NCI-H187 treated with DMSO at 0.1 percent for 48 hours (cell line): ENCODE measurements at places on chromosomes 5 and 9.
A peak's percentile ranks its signal among the peaks of the same experiment; 100 is the strongest.

DNA sequence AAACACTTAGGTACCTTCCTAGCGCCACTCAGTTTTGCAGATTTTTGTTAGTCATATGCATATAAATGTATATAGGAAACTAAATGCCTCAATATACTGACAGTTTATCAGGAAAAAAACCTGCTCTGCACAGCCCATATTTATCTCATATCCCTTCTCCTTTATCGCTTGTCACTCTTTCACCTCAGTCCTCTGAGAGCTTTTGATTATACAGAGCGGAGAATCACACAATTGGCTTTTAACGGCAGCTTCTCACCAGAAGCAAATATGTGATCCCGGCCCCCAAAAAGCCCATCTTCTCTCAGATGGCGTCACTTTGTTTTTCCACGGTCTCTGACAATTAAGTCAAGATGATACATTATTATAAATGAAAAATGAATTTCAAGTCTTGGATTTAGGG, 362.6 kb downstream of the DNAH5 start:
- no peak for DNase-seq

DNA sequence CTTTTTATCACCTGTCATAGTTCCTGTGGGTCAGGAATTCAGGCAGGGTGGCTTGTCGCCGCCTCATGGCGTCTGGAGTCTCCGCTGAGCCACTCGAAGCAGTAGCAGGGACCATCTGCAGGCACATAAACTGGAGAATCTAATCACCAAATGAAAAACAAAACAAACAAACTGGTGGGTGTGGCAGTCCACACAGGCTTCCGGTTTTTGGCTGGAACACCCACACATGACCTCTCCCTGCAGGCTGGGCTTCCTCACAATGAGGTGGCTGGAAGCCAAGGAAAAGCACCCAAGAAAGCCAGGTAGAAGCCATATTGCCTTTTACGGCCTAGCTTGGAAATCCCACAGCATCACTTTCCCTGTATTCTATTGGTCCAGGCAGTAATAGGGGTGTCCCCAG, 197.0 kb downstream of the SYK start:
- DNase-seq = no peak

GRCh38 chr5:55421074-55421529, 113.3 kb downstream of the MTREX start:
- no peak for DNase-seq

GRCh38 chr9:21830589-21830988, 28.2 kb downstream of the MTAP start:
- DNase-seq = no peak

DNA sequence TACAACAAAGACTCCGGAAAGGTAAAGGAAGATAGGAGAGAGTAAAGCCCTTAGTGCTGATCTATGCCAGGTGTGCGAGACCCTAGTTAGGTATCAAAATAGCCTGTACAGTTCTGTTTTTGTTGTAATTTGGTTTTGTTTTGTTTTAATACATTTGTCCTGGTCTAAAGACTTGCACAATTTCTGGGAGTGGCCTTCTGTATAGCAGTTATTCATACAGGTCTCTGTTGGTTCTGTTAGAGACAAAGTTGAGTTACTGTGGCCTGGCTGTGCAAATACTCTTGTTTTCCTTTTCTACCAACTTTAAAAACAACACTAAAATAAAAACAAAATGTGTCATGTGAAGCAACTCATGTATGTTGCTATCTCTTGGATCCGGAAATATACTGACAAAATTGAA, 163.6 kb downstream of the COMMD10 start:
- DNase-seq = no peak

DNA sequence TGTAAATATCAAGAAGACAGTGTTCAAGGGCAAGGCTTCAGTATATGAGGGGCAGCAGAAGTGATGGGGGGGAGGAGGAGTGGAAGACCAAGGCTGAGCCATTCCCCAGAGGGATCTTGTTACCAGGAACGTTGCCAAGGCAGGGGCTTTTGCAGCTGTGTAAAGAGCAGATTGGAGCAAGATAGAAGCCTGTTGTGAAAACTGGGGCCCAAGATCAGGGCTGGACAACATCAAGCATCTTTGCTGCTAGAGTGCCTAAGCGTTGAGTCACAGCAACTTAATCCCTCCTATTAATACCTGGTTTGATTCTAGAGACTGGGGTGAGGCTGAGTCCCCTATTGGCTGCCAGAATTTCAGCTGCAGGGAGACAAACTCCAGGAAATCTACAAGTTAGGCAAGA, 18.4 kb upstream of the ERCC6L2 start:
- DNase-seq = no peak

- no peak for DNase-seq
These were observed 30.4 kb upstream of the KLF9 start for GRCh38 chr9:70444904-70445303.

- DNase-seq = no peak
These were observed 392.5 kb downstream of the KDM4C start for GRCh38 chr9:7150153-7150890.

DNA sequence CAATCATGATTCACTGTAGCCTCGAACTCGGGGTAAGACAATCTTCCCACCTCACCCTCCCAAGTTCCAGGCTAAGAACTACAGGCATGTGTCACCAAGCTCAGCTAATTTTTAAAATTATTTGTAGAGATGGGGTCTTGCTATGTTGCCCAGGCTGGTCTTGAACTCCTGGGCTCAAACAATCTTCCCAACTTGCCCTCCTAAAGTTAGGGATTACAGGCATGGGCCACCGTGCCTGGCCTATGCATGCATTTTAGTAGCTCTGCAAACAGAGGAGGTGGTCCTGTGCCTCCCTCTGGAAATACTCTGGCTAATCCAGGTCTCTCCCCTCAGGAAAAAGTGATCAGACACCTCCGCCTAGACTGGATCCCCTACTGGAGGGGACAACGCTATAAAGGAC, 21.5 kb upstream of the TRIM14 start:
- no peak for DNase-seq

GRCh38 chr9:131116281-131117120, 8.9 kb upstream of the NUP214 start:
- no peak for DNase-seq

GRCh38 chr5:68193481-68194036, 22.0 kb upstream of the PIK3R1 start:
- DNase-seq = no peak

DNA sequence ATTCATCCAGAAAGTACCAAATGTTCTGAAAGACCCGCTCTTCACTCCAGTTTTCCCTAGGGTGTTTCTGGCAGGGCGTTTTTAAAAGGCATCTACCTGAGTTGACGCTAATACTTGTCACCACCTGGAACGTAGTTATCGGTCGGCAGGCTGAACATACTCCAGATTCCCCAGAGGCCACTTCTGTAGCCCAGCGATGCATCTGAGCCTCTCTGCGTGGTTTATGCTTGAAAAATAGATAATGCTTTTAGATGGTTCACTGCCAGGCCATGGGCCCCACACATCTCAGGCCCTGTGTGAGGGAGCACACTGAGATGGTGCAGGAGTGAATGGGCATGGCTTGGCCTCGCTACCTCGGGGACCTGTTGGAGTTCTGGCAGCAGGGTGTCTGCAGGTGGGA, 33.0 kb upstream of the NCS1 start:
- peak; percentile 84 for DNase-seq

DNA sequence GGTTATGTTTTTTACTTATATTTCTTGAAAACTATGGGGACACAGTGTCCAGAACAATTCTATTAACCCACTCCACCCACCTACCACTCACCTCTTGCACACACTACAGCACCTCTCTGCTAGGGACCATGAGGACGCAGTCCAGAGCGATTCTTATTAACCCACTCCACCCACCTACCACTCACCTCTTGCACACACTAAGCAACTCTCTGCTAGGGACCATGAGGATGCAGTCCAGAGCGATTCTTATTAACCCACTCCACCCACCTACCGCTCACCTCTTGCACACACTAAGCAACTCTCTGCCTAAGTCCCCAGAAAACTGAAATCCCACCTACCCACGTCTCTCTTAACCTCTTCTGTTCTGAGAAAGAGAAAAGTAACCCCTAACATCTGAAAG, 2.2 kb upstream of the SHROOM1 start:
- no peak for DNase-seq

- DNase-seq = no peak
These were observed 195.5 kb downstream of the TMEM167A start for GRCh38 chr5:82881571-82882174.

- no peak for DNase-seq
These were observed 1336.2 kb upstream of the C9orf72 start for GRCh38 chr9:28909526-28909925.

DNA sequence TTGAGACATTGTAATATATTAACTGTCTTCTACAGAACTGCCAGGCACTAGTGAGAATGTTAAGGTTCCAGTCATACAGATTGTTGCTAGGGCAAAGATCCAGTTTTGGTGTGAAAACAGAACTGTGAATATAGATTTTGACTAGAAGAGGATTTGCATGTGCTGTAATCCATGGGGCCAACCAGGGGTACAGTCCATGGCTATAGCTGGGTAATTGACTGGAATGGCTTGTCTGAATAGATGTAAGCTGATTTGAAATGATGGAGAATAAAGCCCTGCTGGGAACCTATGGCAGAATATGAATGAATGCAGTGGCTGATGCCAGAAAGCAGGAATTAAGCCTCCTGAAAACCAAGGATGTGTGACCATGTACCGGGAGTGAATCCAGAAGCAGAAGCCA, 748.5 kb upstream of the CDH10 start:
- no peak for DNase-seq

DNA sequence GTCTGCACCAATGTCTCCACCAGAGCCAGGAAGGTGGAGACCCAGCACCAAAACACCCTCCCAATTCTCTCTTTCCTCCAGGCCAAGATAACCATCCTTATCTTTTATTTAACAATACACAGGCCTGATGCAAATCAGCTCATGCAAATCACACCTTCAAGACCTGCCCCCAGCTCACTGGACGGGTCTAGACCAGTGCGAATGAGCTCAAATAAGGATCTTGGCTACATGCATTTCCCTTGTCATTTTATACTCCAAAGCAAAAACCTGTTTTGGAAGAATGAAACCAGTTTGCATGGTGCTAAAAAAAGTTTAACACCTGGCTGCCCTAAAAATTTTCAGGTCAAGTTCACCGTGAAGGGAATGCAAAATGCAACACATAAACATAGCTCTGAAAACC, 31.9 kb upstream of the DAPK1 start:
- DNase-seq = no peak

DNA sequence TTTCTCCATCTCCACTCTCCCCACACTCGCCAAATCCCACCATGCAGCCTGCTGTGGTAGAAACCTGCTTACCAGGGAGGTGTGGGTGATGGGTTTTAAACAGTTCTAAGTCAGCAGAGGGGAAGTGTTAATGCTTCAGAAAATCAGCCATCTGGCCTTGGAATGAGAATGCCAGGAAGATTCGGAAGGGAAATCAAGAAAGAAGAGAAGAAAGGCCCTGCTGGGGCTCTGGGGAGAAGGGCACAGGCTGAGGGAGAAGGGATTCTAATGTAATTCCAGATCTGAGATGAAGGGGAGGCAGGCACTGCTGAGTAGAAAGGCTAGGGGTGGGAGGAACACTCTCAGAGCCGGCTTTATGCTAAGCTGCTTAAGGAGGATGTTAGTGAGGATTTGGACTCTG, 434.7 kb upstream of the DMAC1 start:
- no peak for DNase-seq

DNA sequence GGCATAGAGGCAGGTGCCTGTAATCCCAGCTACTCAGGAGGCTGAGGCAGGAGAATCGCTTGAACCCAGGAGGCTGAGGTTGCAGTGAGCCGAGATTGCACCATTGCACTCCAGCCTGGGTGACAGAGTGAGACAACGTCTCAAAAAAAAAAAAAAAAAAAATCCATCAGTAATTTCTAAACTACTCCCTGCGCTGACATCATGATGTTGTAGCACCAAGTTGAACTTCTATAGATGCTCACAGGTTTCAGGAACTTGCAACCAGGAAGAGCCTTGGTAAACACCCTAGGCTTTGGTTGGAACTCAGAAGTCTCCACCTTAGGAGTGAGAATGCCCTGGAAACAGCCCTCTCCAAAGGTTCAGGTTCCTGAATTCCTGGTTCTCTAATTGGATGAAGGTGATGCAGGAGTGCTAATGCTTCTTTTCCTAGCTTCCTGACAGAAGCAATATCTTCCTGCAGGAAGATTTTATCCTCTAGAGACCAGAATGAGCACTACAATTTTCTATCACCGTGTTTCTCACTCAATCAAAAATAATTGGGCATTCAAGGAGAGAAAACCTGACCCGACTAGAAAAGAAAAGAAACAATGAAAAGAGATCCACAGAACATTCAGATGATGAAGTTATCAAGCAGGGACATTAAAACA, 469.6 kb downstream of the GADD45G start:
- DNase-seq = no peak

DNA sequence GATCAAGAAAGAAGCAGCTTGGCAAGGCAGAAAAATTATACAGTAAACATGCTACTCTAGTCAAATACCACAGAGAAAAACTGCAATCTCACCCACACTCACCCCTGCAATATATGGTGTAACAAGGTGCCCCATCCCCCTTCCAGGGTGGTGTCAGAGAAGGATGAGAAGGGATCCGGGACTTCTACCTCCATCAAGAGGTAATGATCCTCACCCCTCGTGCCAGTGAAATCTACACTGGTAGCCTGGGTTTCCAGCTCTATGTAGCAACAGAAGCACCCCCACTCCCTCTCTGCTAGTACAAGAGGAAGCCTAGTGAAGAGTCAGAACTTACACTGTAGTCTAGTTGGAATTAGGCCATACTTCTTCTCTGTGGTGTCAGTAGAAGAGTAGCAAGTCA, 18.9 kb downstream of the SLCO4C1 start:
- DNase-seq = no peak

- DNase-seq = no peak
These were observed 8.4 kb downstream of the PTGES2 start for GRCh38 chr9:128118971-128119665.

- DNase-seq = no peak
These were observed 50.9 kb downstream of the AP3B1 start for GRCh38 chr5:78243639-78244038.

GRCh38 chr9:128903871-128904620, 16.7 kb upstream of the PHYHD1 start:
- no peak for DNase-seq

- no peak for DNase-seq
These were observed 1203.4 kb upstream of the DMAC1 start for GRCh38 chr9:9002826-9003583.

GRCh38 chr5:50874306-50875001, 208.0 kb downstream of the PARP8 start:
- DNase-seq = no peak

DNA sequence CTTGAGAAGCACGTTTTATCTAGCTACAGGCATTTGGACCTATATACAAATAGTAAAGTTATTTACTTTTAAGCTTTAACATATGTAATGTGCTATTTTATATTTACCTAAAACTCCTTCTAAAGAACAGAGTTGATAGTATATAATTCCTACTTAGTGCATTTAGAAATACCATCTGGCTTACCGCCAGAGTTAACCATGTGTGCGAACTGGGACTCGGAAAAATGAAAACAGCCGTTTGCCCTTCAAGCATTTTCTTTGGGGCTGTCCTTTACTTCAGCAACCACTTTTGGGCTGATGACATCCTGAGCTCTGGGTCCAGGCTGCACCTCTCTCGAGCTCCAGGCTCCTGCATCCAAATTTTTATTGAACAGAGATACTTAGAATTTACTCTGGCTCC, 21.9 kb upstream of the DHFR start:
- DNase-seq = no peak

GRCh38 chr9:37035648-37036370, 1.7 kb upstream of the PAX5 start:
- no peak for DNase-seq
